Left ventricle myocardium superior (tissue), 1 donor: ENCODE measurements at places on chromosomes 16 and 17. TPM values are rescaled to one million over a fixed set of nuclear protein-coding genes. Genes with fewer than 3 reads are reported as not detected.
A peak's percentile ranks its signal among the peaks of the same experiment; 100 is the strongest.

- DNase-seq = no peak
Measured at GRCh38 chr16:5885521-5885920, 787.9 kb upstream of the EEF2KMT start.

- DNase-seq = no peak
Measured at GRCh38 chr17:550463-551180, 164.0 kb downstream of the VPS53 start.

DNA sequence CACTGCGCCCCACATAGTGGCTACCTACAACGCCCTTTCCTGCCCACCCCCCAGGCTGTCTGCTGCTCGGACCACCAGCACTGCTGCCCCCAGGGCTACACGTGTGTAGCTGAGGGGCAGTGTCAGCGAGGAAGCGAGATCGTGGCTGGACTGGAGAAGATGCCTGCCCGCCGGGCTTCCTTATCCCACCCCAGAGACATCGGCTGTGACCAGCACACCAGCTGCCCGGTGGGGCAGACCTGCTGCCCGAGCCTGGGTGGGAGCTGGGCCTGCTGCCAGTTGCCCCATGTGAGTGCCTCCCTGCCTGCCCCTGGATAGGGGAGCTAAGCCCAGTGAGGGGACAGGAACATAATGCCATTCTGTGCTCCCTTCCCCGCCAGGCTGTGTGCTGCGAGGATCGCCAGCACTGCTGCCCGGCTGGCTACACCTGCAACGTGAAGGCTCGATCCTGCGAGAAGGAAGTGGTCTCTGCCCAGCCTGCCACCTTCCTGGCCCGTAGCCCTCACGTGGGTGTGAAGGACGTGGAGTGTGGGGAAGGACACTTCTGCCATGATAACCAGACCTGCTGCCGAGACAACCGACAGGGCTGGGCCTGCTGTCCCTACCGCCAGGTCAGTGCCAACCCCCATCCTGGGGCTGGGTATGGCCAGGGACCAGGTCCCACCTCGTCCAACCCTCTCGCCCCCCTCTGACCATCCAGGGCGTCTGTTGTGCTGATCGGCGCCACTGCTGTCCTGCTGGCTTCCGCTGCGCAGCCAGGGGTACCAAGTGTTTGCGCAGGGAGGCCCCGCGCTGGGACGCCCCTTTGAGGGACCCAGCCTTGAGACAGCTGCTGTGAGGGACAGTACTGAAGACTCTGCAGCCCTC, 7.1 kb downstream of the GRN start:
- no peak for DNase-seq

The GRAPL gene
- total RNA-seq = 1.0 TPM

DNA sequence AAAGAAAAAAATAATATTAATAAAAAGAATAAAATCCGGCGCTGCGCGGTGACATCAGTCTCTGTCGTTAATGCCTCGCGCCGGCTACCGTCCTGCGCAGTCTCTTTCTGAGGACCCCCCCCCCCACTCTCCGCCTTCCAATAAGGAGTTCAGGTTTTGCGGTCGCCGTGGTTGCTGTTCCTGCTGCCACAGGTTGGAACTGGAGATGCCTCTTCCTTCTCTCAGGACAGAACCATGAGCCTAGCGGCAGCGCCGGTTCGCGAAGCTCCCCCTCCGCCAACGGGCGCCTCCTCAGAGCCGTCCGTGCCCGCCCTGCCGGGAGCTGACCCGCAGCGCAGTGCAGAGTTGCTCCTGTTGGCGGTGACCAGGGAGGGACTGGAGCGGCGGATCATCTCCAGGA, 2093.4 kb downstream of the TP53TG3F start:
- DNase-seq = no peak

GRCh38 chr16:71467810-71468209, 5.8 kb upstream of the ZNF23 start:
- DNase-seq = peak; percentile 38

GRCh38 chr16:79047337-79047736, 553.2 kb downstream of the MAF start:
- DNase-seq = no peak

DNA sequence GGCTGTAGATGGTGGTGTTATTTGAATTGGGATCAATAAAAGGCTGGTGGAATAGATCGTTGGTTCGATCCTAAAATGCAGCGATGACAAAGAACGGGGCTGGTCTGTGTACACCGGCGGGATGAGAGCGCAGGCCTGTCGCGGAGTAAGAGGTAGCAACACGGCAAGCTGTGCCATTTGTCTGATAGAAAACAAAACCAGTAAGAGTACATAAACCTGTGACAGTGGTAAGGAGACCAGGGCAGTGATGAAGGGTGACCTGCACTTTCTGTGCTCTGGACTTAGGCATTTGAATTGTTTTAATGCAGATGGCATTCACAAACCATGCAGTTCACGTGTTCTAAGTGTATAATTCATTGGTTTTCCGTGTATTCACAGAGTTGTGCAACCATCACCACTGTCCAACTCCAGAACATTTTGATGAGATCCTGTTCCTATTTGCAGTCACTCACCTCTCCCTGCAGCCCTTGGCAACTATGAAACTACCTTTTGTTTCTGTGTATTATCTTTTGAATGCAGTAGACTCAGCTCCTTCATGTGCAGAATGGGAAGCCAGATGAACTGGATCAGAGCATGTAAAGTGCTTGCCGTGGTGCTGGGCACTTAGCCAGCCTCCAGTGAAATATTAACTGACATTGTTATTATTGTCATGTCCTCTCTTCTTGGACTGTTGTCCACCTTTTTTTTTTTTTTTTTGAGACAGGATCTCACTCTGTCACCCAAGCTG, 286.1 kb downstream of the SNX29 start:
- peak; percentile 49 for DNase-seq

- DNase-seq = no peak
Measured at GRCh38 chr17:35578929-35579432, 610 bp upstream of the PEX12 start.

DNA sequence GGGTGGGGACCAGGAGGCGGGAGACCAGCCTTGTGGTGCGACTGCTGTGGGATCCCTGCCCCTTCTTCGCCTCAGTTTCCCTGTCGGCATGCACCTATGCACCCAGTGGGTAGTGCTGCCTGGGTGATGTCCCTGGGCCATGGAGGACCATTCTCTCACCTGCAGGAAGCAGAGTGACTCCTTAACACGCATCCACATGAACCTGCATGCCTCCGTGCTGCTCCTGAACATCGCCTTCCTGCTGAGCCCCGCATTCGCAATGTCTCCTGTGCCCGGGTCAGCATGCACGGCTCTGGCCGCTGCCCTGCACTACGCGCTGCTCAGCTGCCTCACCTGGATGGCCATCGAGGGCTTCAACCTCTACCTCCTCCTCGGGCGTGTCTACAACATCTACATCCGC, 25.2 kb downstream of the ADGRG5 start:
- DNase-seq = no peak

DNA sequence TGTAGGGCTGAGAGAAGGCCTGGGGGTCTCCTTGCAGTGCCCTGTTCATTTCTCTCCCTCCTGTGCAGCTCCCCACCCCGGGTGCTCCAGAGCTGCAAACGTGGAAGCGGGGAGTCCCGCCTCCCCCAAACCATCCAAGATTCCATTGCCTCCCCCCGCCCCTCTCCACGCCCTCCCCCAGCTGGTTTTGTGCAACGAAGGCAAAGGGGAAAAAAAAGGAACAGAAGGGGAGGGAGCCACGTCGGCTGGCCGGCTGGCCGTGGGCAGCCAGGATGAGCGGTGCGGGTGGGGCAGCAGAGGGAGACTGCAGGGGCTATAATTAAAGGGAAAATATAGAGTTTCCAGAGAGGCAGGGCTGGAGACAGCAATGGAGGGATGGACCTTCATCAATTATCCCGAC, 1.7 kb upstream of the COL1A1 start:
- no peak for DNase-seq

DNA sequence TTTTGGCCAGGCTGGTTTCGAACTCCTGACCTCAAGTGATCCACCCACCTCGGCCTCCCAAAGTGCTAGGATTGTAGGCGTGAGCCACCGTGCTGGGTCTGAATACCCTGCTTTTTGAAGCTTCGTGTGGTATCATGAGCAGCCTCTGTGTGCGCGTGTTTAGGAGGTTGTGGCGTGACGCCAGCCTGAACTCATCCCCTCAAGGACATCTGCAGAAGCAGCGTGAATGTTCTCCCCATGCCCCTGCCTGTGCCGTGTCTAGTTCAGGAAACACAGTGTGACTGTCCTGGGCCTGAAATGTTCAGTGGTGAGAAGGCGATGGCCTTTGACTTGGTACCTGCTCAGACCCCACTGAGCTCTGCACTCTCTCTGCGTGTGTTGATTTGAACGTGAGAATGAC, 35.6 kb downstream of the RNF213 start:
- DNase-seq = no peak

The CNTNAP4 gene
- not detected for total RNA-seq
